ENCODE measurements at places on chromosomes 5 and 9.
A peak's percentile ranks its signal among the peaks of the same experiment; 100 is the strongest.

DNA sequence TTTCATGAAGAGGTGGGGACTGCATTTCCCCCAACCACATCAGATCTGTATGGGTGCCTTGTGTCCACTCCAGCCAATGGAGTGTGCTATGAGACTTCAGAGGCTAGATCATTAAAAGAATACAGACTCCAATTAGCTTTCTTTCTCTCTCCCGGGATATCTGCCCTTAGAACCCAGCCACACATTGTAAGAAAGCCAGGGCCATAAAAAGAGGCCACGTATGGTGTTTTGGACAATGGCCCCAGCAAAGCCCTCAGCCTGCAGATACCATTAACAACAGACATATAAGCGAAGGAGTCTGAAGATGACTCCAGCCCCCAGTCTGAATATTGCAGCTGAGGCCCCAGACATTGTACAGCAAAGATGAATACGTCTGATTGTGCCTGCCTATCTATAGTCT lies 21.5 kb downstream of the IL6ST start:
- DNase-seq = no peak

GRCh38 chr9:118609355-118610044 lies 759.7 kb downstream of the BRINP1 start:
- DNase-seq = peak; percentile 64

- DNase-seq = no peak
Measured at GRCh38 chr5:147372191-147372590, 137.4 kb downstream of the STK32A start.

DNA sequence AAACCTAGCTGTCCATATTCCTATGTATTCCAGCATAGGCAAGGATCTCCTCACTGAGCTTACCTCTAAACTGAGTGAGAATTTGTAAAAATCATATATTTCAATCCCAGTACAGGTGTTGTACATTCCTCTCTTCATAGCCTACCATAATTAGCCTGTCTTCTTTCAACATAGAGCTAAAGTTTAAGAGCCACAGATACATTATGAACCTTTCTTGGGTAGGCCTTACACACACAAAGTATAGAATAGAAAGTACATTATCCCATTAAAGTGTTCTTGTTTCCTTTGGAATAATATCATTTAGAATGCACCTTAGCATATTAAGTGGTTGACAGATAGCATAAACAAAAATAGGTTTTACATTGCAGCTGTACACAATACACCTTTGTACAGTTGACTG lies 282.1 kb upstream of the TMEM161B start:
- no peak for DNase-seq

- DNase-seq = no peak
Measured at GRCh38 chr5:17081142-17081541, 136.3 kb upstream of the BASP1 start.
